ENCODE measurements at places on chromosomes 4 and X.

DNA sequence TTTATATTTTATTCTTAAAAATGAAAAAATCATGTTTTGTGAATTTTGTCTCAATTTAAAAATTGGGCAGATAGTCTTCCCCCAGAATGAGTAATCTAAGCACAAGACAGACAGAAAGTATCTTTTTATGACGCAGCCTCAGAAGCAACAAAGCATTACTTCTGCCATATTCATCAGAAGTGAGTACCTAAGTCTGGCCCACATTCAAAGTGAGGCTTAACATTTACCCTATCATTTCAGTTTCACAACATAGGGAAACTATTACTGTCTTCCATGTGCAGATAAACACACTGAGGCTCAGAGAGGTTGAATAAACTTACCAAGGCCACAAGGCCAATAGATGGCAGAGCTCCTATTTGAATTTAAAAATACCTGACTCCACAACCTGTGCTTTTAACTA is 4.4 kb upstream of the PRDX4 start:
- DNase-seq, result no peak

DNA sequence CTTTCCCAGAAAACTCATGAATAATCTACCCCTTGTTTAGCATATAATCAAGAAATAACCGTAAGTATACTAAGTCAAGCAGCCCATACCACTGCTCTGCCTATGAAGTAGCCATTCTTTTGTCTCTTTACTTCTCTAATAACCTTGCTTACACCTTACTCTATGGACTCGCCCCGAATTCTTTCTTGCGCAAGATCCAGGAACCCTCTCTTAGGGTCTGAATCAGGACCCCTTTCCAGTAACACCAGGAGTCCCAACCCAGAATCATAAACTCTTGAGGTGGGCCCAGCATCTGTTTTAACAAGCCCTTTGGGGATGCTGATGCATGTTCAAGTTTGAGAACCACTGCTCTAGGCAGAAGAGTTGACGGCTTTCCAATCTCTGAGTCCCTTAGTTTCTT is 119.6 kb downstream of the BEND2 start:
- DNase-seq, result no peak

- DNase-seq, result no peak
Measured at GRCh38 chr4:109290918-109291317, 11.5 kb downstream of the COL25A1 start.

DNA sequence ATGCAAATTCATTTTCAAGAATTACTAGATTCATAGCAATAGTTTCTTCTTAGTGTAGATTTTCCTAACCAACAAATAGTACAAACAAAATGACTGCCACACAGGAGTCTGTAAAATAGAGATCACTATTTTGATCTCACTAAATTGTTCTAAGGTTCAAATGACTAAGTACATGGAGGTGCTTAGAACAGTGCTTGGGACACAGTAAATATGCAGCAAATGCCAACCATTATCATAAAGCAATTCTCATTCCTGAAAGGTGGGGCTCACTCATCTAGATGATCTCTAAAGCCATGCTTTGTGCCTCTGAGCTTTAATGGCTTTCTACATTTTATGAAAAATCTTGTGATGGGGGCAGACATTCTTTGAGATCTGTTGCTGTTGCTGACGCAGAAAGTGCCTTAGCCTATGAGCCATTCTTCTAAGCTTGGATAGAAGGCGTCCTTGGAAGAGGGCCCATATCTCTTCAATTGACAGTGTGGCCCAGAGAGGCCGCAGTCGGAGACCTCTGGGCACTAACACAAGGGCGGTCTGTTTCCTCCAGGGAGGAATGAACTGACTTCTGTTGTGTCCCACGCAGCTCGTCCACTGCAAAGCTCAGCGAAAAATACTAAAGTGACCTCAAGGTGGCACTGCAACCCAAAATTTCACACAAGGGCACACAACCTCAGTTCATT is 23.5 kb downstream of the TLR10 start:
- DNase-seq, result peak; percentile 46

- DNase-seq, result no peak
Measured at GRCh38 chrX:136272325-136272724, 21.1 kb upstream of the MAP7D3 start.

DNA sequence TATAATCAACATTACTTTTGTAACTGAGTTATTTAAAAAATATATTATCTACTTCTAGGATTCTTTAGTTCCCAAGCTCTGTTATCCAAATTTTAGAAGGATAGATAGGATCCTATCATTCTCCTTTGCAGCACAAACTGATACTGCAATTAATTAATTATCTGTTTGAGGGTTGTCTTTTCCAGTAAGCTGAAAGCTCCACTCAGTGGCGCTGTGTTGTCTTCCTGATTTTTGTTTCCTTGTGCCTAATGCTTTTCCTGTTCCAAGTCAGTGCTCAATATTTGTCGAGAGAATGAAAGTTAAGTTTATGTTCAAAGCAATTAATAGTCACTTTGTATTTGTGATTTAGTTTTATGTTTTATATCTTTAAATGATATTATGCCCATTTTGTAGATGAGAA is 107.4 kb upstream of the ANK2 start:
- no peak for DNase-seq

GRCh38 chr4:2946812-2947600 is 16.2 kb downstream of the NOP14 start:
- DNase-seq, result no peak

- no peak for DNase-seq
Measured at GRCh38 chr4:40193016-40193571, 3.7 kb upstream of the RHOH start.

- DNase-seq, result no peak
Measured at GRCh38 chr4:153261914-153262313, 57.7 kb downstream of the TRIM2 start.

- no peak for DNase-seq
Measured at GRCh38 chrX:32524385-32524784, 687.0 kb downstream of the DMD start.

DNA sequence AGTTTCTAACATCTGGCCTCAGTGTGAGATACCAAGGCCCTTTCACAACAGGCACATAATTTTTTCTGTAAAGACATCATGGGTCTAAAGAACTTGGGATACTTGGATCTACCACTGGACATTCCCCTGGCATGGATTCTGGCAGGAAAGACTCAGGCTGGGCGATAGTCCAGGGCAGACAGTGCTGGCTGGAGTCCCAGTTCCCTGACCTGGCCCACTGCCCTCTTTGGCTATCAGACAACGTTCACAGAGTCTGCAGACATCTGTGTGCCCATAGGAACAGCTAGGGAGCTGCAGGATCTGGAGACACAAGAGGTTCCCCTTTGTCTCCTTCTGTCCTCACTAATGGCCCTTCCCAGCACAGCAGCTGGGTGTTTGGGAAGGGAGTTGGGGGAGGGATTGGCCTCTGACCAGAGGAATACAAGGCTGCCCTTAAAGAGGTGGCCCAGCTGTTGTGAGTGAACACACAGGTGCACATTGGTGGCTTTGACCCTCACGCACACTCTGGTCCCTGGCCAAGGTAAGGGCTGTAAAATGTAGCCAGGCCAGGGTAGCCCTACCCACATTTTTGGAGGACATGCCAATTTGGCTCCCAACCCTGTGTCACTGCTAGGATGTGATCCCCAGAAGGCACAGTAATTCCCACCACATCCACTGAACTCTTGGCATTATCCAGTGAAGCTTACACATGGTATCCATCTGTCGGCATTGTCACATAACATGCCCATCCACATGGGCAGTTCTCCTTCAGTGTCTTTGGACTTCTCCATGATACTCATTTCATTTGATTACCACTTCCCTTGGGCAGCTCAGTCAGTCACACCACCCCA is 72.3 kb downstream of the SOX3 start:
- no peak for DNase-seq

GRCh38 chr4:113083346-113083745 is 33.9 kb downstream of the ANK2 start:
- DNase-seq, result no peak

- no peak for DNase-seq
Measured at GRCh38 chr4:45910511-45910910, 213.3 kb downstream of the GABRG1 start.

- no peak for DNase-seq
Measured at GRCh38 chrX:76538860-76539259, 111.3 kb downstream of the MAGEE1 start.

DNA sequence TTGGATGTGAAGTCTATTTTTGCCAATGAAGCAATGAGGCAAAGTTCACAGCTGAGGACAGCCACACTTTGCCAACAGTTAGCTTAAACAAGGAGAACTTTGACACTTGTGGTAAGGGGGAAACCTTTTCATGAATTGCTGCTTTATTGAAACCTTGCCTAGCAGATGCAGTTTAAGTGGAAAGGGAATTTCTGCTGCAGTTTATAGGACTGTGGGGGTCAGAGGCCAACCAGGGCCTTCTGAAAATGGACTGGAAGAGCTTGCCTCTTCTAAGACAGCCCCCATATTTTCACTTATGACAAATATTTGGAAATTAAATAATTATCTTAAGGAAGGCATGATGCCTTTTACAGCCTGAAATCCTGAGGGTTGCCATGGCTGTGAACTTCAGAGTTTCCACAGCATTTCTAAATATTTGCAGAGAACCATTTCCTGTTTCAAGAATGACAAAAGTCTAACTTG is 550.3 kb downstream of the RAB28 start:
- no peak for DNase-seq

- DNase-seq, result peak; percentile 63
Measured at GRCh38 chr4:122716825-122717448, 15.6 kb upstream of the BBS12 start.

DNA sequence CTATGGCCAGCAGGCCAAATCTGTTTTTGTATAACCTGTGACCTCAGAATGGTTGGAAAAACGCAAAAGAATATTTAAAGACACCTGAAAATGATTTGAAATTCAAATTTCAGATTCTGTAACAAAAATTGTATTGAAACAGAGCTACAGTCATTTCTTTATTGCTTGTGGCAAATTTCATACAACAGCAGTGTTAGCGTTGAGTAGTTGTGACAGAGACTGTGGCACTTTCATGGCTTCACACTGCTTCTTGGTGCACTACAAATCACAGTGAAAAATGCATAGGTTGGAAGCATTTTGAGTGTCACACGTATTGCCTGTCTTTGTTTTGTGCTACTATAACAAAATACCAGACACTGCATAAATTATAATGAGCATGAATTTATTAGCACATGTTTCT is 12.2 kb upstream of the PARM1 start:
- no peak for DNase-seq

DNA sequence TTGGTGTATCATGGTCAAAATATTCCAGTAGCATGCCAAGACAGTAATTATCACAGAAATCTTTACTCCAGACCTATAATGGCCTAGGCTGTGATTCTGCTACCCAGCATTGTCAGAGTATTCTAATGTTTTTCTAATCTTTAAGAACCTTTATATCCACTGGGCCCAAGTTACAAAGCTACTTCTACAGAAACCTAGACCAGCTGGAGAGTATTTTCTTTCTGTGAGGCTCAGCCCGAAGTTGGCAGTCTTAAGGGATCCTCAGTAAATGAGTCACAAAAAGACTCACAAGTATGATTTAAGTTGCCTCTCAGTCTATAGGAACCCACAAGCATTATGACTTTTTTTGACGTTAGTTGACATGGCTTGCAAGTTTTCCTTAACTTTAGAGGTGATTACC is 638.5 kb upstream of the FAM241A start:
- DNase-seq, result no peak

GRCh38 chr4:103002551-103002950 is 17.0 kb downstream of the SLC9B1 start:
- no peak for DNase-seq

DNA sequence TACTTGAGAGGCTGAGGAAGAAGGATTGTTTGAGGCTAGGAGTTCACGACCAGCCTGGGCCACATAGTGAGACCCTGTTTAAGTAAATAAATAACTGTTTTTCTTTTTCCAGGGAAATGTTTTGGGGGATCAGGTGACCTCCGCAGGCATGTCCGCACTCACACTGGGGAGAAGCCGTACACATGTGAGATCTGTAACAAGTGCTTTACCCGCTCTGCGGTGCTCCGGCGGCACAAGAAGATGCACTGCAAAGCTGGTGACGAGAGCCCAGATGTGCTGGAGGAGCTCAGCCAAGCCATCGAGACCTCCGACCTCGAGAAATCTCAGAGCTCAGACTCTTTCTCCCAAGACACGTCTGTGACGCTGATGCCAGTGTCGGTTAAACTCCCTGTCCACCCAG is 30.5 kb downstream of the ZBTB49 start:
- DNase-seq, result no peak

DNA sequence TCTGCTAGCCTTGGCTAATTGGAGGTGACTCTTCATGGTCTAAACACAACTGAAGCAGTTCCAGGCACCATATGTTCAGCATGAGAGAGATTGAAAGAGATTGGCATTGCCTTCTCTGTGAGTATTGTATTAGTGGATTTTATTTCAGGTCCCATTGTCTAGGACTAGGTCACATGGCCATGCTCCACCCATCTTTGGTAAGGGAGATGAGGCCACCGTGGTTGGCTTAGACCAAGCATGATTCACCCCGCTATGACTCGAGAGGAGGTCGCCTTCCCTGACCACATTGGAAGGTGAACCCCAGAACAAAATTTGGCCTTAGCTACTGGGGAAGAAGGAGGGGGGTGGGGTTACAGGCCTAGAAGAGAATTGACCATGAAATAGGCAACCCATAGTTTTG is 109.9 kb upstream of the BCOR start:
- DNase-seq, result no peak

DNA sequence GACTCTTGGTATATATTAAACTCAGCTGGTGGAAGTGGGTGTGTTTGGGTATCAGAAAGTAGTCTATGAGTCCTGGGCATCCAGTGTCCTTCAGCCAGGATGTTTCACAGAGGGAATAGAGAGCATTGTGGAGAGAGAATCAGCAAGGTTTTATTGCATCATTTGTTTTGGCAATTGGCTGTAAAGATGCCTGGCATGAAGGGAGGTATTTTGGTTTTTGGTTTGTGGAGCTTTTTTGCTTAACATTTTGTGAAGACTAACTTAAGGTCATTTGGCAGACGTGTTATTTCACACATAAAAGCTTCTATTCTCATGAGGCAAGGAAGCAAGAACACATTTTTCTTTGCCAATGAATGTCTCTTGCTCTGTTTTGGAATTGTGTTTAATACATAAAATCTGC is 71.1 kb downstream of the DCLK2 start:
- DNase-seq, result no peak

DNA sequence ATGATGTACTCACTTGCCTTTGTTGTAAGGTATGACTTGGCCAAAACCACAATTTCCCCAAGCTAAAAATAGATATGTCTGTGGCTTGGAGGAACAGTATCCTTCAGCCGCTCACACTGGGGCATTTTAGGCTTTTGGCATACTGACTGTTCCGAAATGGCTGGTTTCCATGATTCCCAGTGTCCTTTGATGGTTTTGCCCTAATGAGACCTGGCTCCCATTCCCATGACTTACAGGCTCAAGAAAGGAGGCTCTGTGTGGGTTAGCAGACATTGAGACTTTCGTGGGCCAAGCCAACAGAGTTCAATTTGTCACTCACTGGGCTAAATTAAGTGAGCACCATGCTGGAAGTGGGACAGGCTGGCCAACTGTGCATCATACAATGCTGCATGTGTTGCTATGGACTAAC is 150.6 kb downstream of the CEP135 start:
- no peak for DNase-seq

- DNase-seq, result no peak
Measured at GRCh38 chr4:72218953-72219352, 187.2 kb downstream of the NPFFR2 start.

GRCh38 chr4:17063888-17064287 is 165.4 kb upstream of the LDB2 start:
- DNase-seq, result no peak

GRCh38 chrX:19723427-19723826 is 164.0 kb downstream of the SH3KBP1 start:
- no peak for DNase-seq

- DNase-seq, result no peak
Measured at GRCh38 chrX:150347471-150347870, 15.6 kb upstream of the MAMLD1 start.

- DNase-seq, result no peak
Measured at GRCh38 chr4:117560329-117560728, 474.0 kb upstream of the NDST3 start.
